Thymus (tissue), 14 donors: ENCODE measurements at places on chromosomes 3 and 15.

- DNase-seq = no peak
Observed at GRCh38 chr3:138474163-138474562, 39.7 kb downstream of the ESYT3 start.

DNA sequence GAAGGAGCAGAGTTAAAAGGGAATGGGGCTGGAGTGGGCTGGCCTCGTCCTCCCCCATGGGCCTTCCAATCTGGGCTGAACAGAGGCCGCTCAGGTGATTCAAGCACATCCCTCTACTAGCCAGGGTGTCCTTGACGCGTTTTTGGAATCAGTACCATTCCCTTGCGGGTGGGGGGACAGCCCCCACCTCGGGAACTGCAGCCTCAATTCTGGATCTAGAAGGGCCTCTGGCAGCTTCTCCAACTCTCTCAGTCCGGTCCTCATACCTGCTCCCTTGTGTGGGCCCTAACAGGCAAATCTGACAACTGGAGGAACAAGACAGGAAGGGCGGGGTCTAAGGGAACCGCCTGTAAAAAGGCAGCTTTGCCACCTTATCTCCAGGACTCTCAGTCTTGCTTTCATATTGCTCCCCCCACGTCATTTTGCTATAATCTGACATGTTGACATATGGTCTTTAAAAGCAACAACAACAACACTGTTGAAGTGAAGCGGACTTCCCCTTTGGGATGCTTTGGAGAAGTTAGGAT is 802 bp upstream of the CHRNB4 start:
- DNase-seq = no peak

DNA sequence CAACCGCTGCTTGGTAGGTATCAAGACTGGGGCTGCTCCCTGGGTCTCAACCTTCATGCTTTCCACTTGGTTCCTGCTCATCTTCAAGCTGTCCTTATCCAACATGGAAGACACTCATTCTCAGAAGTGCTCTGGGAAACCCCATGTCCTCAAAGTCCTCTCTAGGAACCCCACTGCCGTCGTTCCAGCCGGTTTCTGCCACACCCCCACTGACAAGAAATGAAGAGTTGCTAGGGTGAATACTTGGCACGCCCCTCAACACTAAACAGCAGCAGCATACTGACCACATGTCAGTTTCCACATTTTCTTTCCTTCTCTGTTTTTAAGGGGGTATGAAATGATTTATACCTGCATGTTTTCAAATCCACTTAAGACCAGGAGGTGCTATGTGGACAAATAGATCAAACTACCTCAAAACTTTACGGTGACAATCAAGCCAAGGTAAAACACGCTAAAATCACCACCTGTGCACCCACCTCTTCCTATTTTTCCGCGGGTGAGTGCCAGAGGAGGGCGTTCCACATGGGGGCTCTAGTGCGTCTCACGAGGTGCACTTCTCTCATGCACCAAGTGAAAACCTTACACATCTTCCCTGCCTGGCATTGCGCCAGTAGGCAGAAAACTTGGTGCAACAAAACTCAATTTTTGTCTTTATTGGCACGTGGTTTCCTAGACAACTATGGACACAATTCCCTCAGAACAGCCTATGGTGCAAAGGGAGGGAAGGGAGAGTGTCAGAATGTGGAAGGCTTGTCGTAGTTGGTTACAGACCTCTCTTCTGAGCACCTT is 125.1 kb downstream of the TJP1 start:
- DNase-seq = no peak

- DNase-seq = no peak
Observed at GRCh38 chr3:25099666-25100065, 328.4 kb upstream of the RARB start.

- no peak for DNase-seq
Observed at GRCh38 chr15:45448066-45448915, 69.9 kb upstream of the GATM start.

DNA sequence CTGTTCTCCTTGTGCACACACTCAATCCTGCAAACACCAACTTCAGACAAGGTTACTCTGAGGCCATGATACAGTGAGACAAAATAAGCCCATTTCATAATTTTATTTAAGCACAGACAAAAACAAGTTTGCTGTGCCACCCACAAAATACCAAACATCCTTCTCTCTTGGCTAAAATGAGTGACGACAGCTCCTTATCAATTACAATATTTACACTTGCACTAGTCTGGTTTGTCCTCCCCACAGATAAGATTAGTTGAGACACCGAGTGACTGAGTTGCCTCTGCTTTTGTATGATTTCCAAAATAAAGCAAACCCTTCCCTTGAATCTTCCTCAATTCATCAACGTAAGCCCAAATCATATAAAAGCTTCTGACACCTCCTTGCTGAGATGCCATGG is 233.5 kb upstream of the ATP10A start:
- no peak for DNase-seq

DNA sequence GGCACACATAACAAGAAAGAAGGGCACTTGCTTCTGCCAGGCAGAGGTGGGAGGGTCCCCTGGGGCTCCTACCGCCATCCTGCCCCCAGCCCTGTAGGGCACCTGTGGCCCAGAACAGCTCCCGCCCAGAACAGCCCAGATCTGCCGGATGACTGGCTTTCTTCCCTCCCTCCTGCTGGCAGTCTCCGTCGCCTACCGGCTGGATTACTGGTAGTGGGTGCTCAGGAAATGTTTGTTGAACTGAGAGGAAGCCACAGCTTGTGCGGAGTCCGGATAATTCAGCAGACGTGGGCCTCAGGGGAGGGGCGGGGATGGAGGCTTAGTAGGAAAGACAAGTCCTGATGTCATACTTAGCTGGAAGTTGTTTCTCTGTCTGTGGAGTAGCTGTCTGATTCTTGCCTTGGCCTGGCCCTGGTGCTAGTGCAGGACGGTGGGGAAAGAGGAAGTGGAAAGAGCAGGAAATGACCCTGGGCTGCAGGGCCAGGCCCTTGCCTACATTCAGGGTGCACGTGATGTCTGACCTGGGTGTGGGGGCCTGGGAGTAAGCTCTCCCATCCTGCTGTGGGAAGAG is 6.7 kb downstream of the CCDC9B start:
- no peak for DNase-seq
